GM04504 (cell line): ENCODE measurements at places on chromosomes 2 and 18.

- DNase-seq, result no peak
Observed at GRCh38 chr2:175002547-175003274, 2.5 kb downstream of the CHN1 start.

GRCh38 chr2:108169982-108170625, 69.7 kb upstream of the SULT1C3 start:
- DNase-seq, result no peak

DNA sequence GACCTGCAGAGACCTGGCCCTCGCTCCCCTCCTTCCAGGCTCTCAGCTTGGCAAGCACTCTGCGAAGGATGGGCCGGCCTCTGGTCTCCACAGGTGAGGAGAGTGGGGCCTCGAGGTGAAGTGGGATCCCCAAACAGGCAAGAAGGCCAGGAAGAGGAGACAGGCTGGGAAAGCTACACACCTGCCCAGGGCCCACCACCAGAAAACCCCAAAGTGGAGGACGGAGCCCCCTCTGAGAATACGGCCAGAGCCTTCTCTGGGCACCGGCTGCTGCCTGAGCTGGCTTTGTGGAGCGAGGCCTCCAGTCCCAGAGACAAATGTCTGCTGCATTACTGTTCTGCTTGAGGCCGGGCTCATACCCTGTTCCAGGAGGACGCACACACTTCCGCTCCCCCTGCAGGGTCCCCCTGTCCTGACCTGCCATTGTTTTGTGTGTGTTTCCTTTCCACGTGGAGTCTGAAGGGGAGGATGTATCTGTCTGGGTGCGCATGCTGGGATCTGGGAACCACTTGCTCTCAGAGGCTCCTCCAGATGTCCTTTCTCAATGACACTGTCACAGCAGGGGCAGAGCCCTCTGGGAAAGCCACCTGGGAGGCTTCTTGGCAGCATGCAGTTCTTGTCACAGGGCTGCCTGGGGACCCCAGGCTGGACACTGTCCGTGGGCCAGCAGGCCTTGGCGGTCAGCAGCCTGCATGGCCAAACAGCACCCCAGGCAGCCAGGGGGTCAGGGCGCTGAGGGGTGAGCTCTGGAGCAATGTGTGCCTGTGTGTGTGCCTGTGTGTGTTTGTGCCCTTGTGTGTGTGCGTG, 20.8 kb downstream of the KCNF1 start:
- no peak for DNase-seq

- no peak for DNase-seq
Observed at GRCh38 chr2:100535855-100536254, 26.9 kb upstream of the PDCL3 start.

DNA sequence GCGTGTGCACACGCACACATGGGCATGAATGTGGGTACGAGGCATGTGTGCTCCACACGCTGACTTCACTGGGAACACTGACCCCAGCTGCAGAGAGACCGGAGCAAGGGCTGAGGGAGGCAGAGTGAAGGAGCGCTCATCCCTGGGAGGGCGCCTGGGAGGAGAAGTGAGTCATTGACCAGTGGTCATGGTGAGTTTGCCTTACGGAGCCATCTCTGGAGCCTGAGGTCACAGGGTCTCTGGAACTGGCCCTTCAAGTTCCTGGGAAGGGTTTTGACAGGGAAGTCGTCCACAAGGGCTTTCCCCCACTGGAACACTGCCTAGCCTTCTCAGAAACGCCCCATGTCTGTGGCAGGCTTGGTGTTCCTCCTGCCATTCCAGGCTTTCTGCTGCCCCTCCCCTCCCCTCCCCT, 14.3 kb upstream of the TMEM185B start:
- peak; percentile 66 for DNase-seq

- peak; percentile 19 for DNase-seq
Observed at GRCh38 chr2:98378901-98379300, 32.6 kb downstream of the CNGA3 start.

DNA sequence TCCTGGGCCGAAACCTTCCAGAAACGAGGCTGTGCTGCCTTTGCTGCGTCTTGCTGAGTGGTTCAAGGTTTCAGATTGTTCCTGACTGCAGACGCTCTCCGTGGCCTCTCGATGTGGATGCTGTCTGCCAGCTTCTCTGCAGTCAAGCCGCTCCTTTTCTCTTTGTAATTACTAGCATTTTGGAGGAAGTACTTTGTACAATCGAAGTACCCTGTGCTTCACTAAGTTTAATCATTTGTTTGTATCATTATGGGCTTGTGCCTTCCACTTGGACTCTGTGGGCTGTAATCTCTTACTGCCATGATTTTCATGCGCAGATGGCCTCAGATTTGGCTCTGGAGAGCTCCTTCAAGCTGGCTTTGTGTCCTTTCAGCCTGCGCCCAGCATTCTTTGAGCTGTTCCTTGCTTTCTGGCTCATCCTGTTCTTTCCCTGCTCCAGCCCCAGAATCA, 49.3 kb downstream of the TRAF3IP1 start:
- DNase-seq, result no peak

- no peak for DNase-seq
Observed at GRCh38 chr2:129913695-129914495, 65.6 kb upstream of the RAB6C start.

GRCh38 chr2:213129311-213129710, 22.1 kb downstream of the IKZF2 start:
- DNase-seq, result no peak

DNA sequence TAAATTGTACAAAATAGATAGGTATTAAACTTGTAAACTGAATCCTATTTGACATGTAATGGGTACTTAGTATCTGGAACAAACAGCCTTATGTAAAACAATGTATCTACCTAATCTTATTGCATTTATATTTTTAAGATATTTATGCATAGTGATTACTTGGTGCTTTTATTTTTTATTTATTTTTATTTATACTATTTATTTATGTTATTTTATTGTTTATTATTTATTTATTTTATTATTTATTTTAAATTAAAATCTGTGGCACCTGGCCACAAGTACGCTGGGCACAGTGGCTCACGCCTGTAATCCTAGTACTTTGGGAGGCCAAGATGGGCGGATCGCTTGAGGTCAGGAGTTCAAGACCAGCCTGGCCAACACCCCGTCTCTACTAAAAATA, 26.9 kb downstream of the MRO start:
- DNase-seq, result no peak

DNA sequence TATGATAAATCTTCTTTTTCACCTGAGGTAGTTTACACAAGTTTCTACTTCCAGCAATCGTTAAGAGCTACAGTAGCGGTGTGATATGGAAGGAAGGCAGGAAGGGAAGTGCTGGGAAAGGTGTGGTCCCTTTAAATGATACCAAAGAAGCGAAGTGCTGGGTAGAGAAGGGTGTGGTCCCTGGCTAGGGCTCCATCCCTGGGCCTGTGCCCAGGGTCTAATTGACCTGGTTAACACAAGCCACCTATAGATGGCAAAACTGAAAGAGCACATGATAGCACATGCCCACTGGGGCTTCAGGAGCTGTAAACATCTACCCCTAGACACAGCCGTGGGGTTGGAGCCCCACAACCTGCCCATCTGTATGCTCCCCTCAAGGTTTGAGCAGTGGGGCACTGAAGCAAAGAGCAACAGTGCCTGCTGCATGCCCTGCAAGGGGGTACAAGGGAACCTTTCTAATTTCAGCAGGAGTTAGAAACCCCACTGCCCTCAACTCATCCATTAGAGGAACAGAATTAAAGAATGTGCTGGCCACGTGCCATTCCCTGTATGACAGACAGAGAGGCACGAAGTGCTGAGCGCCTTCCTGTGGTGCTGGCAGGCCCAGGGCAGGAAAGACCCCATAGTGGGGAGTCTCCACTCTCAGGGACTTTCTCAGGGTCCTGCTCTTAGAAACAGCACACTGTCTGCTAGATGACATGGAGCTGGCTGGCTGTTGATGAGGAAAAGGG, 153.1 kb upstream of the LMAN1 start:
- no peak for DNase-seq

DNA sequence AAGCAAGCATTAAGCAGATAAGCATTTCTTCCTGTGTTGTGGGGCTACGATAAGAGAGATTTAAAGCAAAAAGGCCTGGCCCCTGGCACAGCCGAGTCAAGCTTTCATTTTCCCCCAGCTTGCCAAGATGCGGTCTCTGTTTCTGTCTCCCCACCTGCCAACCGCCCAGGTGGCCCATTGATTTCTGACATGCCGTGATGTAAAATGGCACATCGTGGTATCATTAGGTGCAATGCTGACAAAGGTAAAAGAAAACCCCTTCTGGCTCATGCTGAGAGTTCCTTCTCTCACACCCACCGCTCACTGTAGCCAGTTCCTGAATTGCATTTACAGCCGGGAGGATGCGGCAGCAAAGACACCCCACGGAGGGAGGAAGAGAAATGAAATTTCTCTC, 62.8 kb downstream of the BOD1L2 start:
- DNase-seq, result no peak
